ENCODE measurements at places on chromosomes 6 and 20. TPM values are rescaled to one million over a fixed set of nuclear protein-coding genes. Genes with fewer than 3 reads are reported as not detected.

ETV7 gene
- not detected for total RNA-seq

PCK1 gene
- total RNA-seq = not detected

GRCh38 chr6:144289006-144289405 is 3.9 kb downstream of the UTRN start:
- no peak for DNase-seq

DNA sequence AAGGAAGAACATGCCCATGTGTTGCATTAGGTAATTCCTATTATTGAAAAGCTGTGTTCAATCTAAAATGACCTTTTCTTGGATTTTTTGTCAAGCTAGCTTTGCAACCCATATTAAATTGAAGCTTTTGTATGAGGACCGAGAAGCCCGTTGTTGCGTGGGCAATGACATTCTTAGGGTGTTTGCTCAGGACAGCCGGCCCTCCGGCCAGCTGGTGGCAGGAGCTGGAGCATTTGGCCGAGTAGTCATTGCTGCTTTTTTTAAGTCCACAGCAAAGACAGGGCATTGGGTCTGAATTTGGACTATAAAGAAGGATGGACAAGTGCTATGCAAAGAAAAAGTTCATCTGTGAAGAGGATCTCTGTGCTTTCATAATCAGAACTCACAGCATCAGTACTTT is 365.8 kb downstream of the SAMD5 start:
- no peak for DNase-seq

- DNase-seq = no peak
Observed at GRCh38 chr6:95280686-95281273, 296.6 kb upstream of the MANEA start.

ASIP gene
- total RNA-seq = not detected

DNA sequence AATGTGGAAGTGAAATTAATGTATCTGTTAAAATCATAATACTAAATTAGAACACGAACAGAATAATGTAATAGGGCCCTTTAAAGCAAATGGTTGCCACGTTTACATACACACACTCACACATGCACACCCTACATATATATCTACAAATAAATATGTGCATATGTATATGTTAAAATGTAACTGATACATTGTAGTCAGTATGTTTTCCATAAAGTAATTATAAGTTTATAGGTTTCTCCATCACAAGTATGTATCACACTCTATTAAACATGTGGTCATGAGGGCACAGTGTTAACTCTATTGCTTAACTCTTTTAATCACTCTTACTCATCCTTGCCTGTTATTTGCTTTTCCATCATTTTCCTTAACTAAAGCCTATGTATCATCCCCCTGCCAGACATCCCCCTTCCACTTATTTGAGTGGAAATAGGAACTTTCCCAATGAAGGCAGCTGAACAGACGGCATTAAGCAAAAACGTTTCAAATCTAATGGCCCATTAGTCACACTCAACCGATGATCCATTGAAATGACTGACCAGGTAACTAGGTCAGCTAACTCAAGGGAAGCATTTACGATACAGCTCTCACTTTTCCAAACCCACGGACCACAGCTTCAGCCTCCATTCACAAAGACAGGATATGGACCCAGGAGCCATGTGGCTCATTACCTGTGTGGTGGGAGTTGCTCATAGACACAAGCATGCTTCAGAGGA is 89.3 kb downstream of the HAO1 start:
- DNase-seq = no peak

DNA sequence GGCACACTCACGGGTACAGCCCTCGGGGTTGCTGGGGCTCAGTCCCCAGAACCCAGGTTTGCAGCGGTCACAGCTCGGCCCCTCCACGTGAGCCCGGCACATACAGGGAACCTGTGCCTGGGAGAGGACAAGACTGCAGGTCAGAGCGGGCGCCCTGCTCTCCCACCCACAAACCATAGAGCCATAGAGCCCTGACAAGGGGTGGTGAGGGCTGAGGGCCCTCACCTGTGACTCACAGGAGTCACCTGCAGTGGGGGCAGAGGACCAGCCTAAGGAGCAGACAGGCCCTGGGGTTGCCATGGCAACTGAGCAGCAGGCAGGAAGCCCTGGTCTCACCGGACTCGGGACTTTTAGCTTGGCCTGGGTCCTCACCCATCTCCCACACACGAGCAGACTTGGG is 30.8 kb downstream of the LAMA5 start:
- DNase-seq = no peak

DNA sequence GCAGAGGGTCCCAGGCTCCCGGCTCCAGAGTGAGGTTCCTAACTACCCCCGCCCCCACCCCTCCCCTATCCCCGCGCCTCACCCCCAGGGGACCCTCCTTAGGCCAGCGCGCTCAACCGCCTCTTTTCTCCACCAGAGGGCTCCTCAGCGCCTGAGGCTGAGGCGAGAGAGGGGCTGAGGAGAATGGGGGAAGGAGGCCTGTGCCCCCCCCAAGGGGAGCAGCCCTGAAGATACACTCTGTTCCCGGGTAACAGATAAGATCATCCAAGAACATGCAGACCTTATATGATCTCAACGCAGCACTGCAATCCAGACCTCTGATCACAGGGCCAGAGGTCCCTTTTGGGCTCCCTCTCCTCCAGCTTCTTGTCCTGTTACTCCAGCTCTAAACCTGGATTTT is 43.3 kb upstream of the MRPS10 start:
- DNase-seq = no peak

DNA sequence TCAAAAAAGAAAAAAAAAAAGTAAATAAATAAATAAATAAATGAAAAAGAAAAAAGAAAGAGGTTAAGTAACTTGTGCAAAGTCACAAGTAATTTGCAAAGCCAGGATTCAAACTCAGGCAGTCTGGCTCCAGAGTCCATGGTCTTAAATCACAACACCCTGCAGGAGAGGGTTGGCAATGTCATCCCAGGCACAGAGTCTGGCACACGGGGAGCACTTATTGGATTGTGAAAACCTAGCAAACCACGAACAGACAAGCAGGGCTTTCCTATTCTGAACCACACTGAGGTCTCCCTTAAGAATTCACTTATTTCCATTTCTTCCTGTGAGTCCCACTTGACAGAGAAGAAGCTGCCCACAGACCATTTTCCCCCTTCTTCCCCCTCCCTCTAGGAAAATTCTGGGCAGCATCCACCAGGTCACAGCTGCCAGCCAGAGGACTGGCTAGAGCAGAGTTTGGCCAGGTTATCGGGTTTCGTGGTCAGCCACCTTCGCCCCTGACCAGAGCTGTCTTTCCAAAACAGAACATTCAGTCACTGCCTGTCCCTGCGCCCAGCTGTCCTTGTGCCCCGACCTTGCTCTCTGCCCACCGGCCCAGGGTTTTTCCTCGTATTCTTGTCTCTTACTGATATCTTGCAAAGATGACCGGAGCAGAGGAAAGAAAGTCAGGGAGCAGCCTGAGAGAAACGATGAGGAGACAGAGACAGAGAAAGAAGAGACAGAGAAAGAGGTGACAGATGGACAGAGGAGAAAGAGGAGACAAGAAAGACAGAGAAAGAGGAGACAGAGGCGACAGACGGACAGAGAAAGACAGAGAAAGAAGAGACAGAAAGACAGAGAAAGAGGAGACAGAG is 106.4 kb upstream of the PTPN1 start:
- no peak for DNase-seq

GRCh38 chr20:62671765-62672164 is 29.5 kb downstream of the SLCO4A1 start:
- DNase-seq = no peak

DNA sequence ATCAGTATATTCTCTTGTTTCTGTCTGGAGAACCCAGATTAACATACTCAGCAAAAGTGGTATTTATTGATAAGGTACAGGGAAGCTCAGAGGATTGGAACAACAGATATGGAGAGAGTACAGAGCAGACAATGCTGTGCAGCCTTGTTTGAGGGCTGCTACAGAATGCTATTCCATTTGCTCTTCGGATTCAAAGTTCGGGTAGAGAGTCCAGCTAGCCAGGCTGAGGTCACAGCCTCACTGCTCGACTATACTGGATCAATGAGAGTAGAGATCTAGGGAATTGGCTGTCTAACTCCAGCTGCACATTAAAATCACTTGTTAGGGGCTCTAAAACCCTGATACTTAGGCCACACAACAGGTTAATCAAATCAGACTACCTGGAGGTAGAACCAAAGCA is 200.1 kb upstream of the BTBD3 start:
- no peak for DNase-seq

GRCh38 chr6:55568808-55569439 is 10.1 kb downstream of the HMGCLL1 start:
- no peak for DNase-seq

GRCh38 chr6:127775371-127775770 is 125.5 kb downstream of the THEMIS start:
- no peak for DNase-seq

NDRG3 gene
- 27.6 TPM for total RNA-seq

TMEM151B gene
- not detected for total RNA-seq

GRCh38 chr20:46128310-46129151 is 10.4 kb downstream of the CD40 start:
- peak; percentile 87 for DNase-seq

DNA sequence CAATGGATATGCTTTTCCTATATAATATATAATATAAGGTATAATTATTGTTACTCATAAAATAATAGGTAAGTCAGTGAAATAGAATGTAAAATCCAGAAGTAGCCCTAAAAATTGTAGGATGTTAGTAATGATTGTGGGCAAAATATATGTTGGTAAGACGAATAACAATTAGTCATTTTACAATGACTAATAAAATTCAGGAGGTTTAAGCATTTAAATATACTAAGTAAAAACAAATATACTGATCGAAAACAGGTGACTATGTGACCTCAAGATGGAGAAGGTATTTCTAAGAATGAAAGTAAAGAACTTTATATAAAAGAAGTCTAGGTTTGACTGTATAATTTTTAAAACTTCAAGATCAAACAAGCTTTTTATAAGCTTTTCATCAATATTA is 28.9 kb downstream of the FUCA2 start:
- DNase-seq = no peak

DNA sequence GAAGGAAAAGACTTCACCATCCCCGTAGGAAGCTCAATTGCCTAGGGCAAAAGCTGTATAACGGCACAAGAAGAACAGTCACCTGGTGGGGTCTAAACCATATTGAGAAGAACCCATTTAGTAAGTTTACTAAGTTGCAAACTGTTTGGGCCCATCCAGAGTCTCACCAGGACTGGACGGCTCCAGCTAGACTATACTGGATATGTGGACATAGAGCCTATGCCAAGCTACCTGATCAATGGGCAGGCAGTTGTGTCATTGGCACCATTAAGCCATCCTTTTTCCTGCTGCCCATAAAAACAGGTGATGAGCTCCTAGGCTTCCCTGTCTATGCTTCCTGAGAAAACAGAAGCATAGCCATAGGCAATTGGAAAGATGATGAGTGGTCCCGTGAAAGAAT is 293.9 kb downstream of the RNGTT start:
- DNase-seq = no peak

DNA sequence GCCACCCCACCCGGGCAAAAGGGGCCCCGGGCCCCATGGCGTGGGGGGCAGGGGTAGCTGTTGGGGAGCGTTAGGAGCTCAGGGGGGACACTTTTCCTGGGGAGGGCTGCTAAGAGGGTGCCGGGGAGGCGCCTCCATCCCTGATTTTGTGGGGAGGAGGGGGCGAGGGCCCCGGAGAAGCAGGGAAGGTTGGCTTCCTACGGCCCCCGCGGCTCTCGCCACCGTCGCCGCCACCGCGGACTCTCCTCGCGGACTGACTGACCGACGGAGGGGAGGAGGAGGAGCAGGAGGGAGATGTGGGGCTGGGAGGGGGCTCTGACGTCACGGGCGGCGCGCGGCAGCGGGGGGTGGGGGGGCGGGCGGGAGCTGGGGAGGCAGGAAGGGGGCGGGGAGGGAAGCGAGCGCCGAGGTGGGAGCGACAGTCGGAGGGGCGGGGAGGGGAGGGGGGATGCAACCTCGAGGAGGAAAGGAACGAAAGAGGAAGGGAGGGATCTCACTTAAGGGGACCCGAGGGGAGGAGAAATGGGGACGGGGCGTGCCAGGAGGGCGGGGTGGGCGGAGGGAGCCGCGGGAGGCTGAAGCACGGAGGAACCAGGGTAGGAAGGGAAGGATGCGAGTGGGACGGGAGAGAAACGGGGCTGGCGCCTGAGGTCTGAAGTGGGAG is 5.1 kb downstream of the GABBR1 start:
- no peak for DNase-seq

- DNase-seq = no peak
Observed at GRCh38 chr6:78967191-78967590, 99.8 kb downstream of the IRAK1BP1 start.

DNA sequence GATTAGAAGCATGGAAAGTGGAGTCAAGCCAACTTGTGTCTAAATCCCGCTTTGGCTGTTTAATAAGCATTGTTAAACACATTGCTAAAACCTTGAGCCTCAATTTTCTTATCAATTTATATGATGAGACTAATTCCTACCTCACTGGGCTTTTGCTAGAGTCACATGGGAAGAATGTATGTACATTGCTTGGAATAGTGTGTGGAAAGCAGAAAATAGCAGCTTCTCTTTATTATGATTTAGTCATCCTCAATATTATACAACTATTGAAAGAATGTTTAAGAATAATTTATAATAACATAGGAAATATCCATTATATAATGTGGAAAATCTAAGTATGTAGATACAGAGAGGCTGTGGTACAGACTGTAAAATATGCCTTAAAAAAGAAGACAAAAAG is 313.0 kb upstream of the CDYL start:
- no peak for DNase-seq

DNA sequence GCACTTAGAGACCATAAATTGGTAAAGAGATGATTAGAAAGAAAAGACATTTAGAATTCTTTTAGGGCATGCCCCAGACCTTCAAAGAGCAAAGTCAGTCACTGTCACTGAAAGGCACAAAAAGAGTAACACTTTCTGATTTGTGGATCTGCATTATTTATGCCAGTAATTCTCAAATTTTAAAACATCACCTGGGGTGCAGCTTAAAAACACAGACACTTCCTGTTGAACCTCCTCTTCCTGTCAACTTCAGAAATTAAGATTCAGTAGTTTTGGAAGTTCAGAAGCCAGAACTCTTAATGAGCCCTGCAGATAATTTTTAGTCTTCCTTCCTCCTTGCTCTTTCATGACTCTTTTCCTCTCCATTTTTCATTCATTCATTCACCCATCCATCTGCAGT is 137.5 kb downstream of the NRN1 start:
- no peak for DNase-seq

RIPOR3 gene
- total RNA-seq = not detected

PEDS1 gene
- total RNA-seq = 41.4 TPM

GRCh38 chr6:51283723-51284355 is 465.2 kb downstream of the TFAP2B start:
- no peak for DNase-seq

ABHD16B gene
- not detected for total RNA-seq

GRCh38 chr6:170091000-170091638 is 199.8 kb downstream of the DLL1 start:
- DNase-seq = peak; percentile 64

DNA sequence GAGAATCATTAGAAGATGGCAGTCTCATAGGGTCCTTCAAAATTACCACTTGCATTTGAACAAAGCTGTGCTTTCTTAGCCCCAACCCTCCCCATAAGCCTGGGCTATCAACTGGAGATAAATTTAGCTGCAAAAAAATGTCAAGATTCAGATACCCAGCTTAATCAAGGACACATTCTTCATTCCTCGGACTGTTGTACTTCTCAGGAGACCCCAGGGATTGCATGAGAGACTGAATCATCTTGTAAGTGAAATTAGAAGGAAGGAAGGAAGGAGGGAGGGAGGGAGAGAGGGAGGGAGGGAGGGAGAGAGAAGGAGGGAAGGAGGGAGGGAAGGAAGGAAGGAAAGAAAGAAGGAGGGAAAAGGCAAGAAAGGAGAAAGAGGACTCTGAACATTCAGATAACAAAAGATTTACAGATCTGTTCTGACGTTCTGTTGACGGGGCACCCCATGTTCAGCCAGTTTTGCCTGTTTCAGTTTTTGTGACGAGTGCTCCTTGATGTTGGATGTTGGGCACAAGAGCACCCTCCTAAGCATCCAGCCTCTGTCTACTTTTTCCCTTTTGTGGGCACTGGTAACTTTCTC is 498.7 kb downstream of the PREX1 start:
- no peak for DNase-seq

All from chondrocyte (in vitro differentiated cells).